Keratinocyte (primary cell): ENCODE measurements at places on chromosomes 13 and 19.

GRCh38 chr13:98730441-98730840 is 22.0 kb downstream of the SLC15A1 start:
- DNase-seq: no peak

- no peak for DNase-seq
Observed at GRCh38 chr13:42233726-42234125, 38.2 kb upstream of the AKAP11 start.

- DNase-seq: no peak
Observed at GRCh38 chr19:48858984-48859710, 9.3 kb downstream of the PLEKHA4 start.

DNA sequence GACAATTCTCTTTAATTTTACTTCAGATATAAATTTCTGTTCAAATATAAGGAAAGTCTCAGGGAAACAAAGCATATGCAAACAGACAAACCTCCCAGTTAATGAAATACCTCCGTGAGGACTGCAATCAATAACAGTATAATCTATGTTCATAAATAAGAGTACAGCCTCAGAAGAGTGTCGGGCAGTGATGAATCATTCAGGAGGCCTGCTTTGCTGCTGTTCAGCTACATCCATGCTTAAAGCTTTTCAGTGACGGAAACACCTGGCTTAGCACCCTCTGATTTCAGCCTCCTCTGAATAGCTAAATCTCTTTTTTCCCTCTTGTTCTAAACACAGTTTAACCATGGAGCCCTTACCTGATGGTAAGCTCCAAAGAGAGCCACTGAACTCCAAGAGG is 69.0 kb downstream of the PCDH9 start:
- DNase-seq: no peak

- no peak for DNase-seq
Observed at GRCh38 chr19:1248786-1249297, 459 bp downstream of the MIDN start.

- no peak for DNase-seq
Observed at GRCh38 chr19:49869009-49869483, 1.7 kb upstream of the PNKP start.

- no peak for DNase-seq
Observed at GRCh38 chr19:38425810-38426466, at the start of gene RASGRP4. Gene RASGRP4 (minus strand): TSS chr19:38426219. CDS start chr19:38426091, 128 bp downstream.

DNA sequence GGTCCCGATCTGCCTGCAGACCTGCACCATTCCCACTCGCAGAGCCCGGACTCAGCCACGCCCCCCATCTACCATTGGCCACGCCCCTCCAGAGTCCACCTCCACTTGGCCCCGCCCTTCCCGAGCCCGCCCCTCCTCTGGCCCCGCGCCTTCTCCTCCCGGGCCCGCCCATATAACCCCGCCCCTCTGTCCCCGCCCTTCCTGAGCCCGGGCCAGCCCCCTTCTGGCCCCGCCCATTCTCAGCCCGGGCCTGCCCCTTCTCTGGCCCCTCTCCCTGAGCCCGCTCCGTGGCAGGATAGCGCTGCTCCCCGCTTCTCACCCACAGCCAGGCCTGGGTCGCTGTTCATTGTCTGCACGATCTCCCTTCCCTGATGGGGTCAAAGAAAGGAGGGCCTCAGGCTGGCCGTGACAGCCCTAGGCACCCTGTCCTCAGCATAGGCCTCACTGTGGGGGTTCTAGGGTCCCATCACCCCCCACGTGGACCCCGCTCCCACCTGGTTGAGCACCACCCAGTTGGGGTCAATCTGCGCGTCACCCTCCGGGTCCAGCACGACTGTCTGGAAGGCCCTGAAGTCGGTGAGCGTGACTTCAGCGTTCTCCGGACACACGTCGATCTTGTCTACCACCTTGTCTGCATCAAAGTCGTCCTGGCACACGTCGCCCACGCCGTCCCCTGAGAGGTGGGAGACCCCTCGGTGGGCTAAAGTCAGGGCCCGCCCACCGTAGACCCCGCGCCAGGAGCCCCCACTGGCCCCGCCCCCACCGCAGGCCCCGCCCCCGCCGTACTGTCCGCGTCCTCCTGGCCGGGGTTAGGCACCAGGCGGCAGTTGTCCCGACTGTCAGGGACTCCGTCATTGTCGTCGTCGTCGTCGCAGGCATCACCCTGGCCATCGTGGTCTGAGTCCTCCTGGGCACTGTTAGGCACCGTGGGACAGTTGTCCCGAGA is 5.7 kb downstream of the COMP start:
- no peak for DNase-seq

- DNase-seq: no peak
Observed at GRCh38 chr19:55398200-55398925, 9.2 kb downstream of the UBE2S start.

DNA sequence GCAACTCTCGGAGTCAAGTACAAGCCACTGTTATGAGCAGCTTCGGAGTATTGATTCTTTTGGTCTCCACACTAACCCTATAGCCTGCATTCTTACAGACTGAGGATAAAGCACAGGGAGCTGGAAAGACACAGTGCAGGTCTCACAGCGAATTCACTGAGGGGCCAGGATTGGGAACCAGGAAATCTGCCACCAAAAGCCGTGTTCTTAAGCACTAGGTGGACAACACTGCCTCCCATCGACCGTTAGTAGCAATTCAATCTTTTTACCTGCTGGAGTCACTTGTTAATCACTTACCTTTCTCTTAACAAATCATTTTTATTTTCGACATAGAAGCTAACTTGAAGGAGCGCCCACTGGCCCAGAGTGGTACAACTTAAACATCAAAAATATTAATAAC is 6.3 kb downstream of the PMIS2 start:
- DNase-seq: no peak

DNA sequence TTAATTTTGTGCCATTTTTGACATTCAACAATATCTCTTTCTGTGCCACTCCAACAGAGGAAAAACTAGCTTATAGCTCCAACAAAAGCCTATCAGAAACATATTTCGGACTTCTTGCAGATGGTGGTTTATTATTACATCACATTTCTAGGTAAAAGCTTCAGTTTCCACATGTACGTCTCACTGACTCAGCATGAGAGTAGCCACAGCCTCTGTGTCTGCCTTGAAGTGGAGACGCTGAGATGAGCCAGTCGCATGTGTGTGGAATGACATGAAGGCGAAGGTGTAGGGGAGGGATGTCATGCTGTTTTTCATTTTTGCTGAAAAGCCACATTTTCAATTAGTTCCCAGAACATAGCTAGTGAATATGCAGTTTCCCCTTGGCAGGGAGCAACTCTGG is 598.6 kb downstream of the EFNB2 start:
- no peak for DNase-seq

DNA sequence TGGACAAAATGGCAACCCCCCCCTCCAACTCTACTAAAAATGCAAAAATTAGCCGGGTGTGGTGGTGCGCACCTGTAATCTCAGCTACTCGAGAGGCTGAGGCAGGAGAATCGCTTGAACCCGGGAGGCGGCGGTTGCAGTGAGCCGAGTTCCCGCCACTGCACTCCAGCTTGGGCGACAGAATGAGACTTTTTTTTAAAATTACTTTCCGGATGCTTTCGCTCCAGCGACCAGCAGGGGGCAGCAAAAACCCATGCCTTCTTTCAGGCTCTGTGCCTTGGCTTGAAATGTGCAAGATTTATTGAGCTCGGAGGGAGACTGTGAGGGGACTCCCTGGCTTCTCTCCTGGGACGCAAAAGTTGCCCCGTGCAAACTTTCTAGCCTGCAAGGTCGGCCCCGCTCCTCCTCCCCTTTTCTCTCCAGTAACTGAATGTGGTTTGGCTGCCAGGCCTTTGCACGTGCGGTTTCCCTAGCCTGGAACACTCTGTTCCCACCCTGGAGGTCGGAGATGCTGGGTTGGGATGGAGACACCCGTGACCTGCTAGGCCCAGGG is 61.4 kb upstream of the NFIC start:
- no peak for DNase-seq

DNA sequence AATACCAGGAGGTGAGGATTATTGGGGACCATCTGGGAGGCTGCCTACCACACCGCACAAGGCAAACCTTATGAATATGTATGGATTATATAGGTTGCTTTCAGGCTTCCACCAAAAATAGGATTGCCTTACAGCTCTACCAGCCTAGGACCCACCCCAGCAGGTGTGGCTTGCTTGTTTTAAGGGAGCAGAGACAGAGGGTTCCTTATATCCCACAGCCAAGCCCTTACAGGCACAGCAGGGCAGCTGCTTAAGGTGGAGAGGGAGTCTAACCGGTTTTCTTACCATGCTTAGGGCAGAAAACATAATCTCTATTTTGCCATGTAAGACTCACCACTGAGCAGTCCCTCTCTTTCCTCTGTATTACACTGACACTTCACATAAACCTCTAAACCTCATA is 16.1 kb upstream of the TTYH1 start:
- DNase-seq: no peak
